CD8-positive, alpha-beta T cell (primary cell): ENCODE measurements at places on chromosomes 1 and 21.
A peak's percentile ranks its signal among the peaks of the same experiment; 100 is the strongest.

DNA sequence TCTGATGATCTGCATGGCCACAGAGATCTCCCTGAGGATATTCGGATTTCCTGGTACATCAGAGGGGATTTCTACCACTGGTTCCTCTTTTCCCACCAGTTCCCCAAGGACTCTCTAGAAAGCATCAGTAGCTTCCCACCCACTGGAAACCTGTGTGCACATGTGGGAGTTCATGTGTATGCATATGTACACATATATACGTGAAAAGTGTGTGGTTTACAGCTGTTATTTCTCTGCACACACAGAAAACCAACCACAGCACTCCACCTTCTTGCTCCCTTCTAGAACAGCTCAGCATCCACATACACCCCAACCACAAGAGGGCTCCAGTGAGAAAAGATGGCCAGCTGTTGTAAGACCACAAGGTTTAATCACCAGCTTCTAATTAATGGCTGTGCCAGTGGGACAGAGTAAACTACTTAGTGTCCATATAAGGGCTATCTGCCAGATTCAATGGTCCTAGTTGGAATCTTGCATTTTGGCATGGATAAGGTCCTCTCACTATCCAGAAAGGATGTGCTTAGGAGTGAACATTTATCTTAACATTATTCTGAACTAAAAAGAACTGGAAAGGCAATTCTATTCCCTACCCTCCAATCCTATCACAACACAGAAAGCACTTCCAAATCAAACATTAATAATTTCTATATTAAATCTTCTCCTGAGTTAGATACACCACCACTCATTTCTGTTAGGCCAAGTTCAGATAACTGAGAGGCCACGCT lies 24.1 kb downstream of the GPR3 start:
- no peak for DNase-seq

- DNase-seq: peak; percentile 37
Observed at GRCh38 chr21:42421018-42421793, 17.5 kb downstream of the UBASH3A start.

GRCh38 chr1:188794969-188795368 lies 1682.7 kb downstream of the BRINP3 start:
- no peak for DNase-seq

DNA sequence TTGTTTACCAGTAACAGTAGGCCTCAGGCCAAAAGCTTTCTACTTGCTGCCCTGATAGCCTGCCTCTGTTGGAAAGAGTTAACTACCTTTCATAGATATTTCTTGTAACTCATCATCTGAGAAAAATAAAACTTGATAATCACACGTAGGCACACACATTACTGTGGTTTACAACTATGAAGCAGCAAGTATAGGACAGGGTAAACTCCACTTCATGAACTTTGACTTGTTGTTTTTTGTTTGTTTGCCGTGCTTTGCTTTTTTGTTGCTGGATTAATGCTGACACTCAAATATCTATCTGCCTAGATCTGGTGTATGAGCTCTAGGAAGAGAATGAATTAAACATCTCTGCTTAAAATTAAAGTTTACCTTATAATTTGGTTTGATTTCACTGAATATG lies 924.7 kb upstream of the ADGRL2 start:
- no peak for DNase-seq

- no peak for DNase-seq
Observed at GRCh38 chr1:60998786-60999185, 83.6 kb upstream of the NFIA start.

GRCh38 chr1:205811660-205812059 lies 1.3 kb downstream of the SLC41A1 start:
- no peak for DNase-seq

GRCh38 chr1:83547901-83548300 lies 451.0 kb downstream of the TTLL7 start:
- DNase-seq: no peak
